ENCODE measurements at places on chromosomes 2 and 18.

DNA sequence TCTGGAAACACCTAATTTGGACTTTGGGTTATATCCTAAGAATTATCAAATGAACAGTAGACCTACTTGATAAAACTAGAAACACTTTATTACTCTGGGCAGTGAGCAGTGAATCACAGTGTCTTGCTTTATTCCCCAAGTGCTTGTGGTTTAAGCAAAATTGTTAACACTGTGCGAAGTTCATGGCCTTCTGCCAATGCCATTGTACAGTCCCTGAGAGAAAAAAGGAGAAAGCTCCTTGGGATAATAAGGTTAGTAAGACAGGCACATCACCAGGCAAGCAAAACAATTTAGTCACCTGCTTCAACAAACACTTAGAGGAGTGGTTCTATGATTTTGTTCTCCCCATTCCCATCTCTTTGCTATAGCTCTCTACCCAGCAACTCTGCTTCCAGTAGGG lies 39.8 kb downstream of the ADCYAP1 start:
- no peak for DNase-seq

DNA sequence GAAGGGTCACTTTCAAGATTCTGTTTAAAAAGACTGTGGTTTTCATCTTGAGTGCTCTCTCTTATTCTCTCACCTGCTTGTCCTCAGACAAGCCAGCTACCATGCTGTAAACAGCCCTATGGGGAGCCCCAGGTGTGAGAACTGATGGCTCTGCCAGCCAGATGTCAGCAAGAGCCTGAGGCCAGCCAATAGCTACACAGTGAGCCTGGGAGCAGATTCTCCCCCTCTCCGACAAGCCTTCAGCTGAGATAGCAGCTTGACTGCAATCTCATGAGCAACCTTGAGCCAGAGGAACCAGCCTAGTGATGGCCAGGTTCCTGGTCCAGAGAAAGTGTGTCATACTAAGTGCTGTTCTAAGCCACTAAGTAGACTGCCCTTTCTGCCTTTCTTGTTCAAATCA lies 272.1 kb downstream of the NAPG start:
- DNase-seq = no peak

- DNase-seq = peak; percentile 45
These were observed 264.6 kb downstream of the RBM43 start for GRCh38 chr2:150997066-150997465.

DNA sequence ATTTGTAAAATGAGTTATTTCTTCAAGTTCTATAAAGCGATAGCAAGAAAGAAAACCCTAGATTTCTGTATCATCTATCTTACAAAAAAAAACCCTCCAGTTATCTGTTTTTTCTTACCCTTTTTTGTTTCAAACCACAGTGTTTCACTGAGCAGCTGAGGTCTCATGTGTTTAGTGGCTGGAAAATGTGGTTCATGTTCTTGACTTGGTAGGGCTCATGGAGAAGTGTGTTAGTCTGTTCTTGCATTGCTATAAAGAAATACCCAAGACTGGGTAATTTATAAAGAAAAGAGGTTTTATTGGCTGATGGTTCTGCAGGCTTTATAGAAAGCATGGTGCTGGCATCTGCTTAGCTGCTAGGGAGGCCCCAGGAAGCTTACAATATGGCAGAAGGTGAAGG lies 147.3 kb upstream of the NABP1 start:
- DNase-seq = no peak

DNA sequence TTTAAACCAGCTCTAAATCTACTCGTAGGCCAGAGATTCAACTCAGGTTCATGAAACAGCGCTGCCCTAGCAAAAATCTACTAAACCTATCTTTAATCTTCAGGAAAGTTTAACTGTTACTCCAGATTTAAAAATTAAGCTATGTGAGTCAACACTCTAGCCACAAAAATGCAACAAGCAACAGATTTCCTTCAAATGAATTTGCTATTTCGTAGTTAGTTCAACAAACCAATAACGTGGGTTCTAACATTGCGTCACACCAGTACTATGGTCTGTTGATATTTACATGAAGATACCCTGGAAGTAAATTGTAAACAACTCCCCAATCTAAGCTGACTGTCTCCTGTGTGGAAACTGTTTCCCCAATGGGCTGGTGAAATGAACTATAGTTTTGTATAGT lies 71.2 kb downstream of the FIGN start:
- peak; percentile 52 for DNase-seq

GRCh38 chr18:41576643-41577042 lies 378.4 kb upstream of the PIK3C3 start:
- DNase-seq = no peak

DNA sequence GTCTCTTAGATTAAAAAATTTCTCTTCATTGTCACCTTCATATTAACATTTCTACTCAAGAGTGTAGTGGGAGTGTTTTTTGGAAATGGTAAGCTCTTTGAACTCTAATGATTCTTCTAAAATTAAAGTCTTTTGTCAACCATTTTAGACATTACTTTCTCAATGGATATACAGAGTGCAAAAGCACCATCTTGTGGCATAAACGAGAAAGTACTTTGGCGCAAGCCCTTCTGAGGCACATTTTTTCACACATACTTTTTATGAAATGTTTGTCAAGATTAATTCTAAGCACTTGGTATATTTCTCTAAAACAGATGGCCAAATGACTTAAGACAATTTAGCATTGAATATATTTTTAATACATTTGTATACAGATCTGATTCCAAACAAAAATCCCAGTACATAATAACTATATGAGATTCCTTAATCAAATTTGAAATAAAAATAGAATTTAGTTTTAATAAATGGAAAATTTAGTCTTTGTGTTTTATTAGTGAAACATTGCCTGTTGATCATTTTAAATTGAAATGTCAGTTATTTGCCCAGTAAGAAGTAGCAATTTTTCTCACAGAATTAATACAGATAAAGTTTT lies 63.3 kb upstream of the GALNT5 start:
- DNase-seq = no peak

- no peak for DNase-seq
These were observed 1849.9 kb upstream of the CELF4 start for GRCh38 chr18:39415471-39415870.

GRCh38 chr18:45073556-45073955 lies 392.9 kb downstream of the SETBP1 start:
- no peak for DNase-seq

- DNase-seq = no peak
These were observed 12.9 kb downstream of the GPR17 start for GRCh38 chr2:127658641-127659407.

DNA sequence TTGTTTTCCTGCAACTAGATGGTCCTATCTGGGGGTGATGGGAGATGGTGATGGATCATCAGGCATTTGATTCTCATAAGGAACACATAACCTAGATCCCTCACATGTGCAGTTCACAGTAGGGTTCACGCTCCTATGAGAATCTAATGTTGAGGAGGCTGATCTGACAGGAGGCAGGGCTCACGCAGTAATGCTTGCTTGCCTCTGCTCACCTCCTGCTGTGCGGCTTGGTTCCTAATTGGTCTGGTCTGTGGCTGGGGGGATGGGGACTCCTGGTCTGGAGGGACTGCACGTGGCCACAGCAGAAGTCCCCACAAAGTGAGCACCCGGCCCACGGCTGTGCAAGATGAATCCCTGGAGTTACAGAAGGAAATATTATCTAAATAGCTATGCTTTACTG lies 11.3 kb downstream of the MC5R start:
- no peak for DNase-seq

GRCh38 chr2:106885971-106886915 lies at the start of gene ST6GAL2:
Gene ST6GAL2, minus strand, starts transcription at chr2:106886167. Its CDS starts 42,190 bp downstream, at chr2:106843977.
- no peak for DNase-seq

DNA sequence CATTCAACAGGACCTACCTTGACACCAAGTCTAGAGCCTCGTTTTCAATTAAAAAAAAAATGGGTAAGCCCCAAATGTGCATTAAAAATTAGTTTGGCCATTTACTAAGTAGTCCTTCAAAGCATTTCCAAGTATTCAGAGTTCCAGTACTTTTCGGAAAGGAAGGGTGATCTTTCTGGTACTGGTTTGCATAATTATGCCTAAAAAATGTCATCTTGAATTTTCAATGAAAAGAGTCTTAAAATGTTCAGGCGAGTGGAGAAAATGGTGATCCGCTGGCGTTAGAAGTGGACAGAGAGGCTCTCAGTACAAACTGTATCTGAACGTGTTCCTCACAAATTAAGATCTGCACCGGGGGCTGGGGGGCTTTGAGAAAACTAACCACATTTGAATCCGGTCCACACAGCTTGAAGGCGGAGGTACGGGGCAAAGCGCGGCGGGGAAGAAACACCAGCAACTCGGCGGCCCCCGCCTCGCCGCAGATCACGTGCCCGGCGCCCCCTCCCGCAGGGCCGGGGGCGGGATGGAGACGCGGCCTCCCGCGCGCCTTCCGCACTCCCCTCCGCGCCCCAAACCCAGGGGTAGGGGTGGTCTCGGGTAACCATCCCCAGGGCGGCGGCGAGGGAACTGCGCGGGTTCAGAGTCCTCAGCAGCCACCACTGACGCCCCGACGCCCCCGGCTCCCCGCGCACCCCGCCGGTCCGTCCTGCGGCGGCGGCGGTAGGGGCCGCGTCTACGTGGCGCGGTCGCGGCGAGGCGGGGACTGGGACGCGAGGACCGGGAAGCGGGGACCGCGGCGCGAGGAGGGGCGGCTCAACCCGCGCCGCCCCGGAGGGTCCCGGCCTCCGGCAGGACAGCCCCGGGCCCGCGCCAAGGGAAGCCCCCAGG lies 564 bp downstream of the LPIN2 start:
- DNase-seq = no peak

GRCh38 chr18:73774811-73775509 lies 372.7 kb downstream of the FBXO15 start:
- no peak for DNase-seq

GRCh38 chr2:202612145-202612544 lies 22.6 kb upstream of the FAM117B start:
- no peak for DNase-seq

DNA sequence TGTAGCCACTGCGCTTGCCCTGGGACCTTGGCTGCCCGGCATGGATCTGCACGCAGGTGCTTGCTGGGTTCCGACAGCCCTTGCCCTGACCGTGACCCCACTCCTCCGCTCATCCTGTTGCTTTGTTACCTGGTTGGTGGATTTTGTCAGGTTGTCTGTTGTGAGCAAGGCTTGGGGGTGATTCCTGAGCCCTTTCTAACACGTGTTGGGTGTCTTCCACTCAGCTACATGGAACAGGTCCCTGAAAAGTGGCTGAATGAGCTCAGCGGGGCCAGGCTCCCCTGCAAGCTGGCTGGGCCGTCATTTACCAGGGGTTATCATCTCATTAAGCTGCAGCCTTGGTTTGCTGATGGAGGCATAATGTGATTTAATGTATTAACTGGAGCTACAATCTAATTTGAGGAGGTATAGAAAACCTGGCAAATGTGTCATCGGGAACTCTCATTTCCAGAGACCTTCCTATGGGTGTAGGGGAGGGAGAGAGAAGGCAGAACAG lies 24.6 kb downstream of the RAMP1 start:
- DNase-seq = no peak

- no peak for DNase-seq
These were observed 1.9 kb upstream of the ODC1 start for GRCh38 chr2:10449838-10450691.

- DNase-seq = no peak
These were observed 73.5 kb downstream of the ZCCHC2 start for GRCh38 chr18:62596145-62597005.

- DNase-seq = peak; percentile 56
These were observed 113.0 kb upstream of the SLC1A4 start for GRCh38 chr2:64876137-64876647.

DNA sequence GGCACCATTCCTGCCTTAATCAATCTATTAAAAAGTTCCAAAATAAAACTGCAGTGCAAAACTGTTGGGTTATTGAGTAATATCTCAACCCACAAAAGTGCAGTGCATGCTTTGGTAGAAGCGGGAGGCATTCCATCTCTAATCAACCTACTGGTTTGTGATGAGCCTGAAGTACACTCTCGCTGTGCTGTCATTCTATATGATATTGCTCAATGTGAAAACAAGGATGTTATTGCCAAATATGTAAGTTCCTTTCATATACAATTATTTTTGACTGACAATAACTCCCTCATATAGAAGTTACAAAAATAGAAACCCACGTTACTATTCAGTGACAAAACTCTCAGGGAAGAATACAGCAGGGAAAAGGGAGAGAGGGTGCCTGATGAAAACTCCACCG lies 43.0 kb downstream of the OSGEPL1 start:
- no peak for DNase-seq

DNA sequence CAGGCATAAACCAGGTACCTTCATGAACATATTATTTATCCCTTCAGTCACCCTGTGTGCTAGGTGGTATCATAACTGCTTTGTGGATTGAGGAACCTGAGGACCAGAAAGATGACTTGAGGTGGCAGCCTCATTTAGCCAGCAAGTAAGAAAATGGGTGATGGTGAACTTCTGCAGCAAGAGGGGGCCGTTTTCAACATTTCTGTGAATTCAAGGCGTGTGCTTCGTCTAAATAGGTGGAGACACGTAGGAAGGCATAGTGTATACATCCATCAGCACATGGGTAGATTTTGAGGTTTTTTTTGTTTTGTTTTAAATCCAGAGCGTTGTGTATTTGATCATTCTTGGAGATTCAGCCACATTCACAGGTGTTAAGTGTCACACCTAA lies 118.7 kb downstream of the SPTBN1 start:
- DNase-seq = no peak

GRCh38 chr18:8329186-8329771 lies 280.0 kb upstream of the RAB12 start:
- DNase-seq = no peak

GRCh38 chr2:41727711-41728110 lies 320.1 kb upstream of the PKDCC start:
- DNase-seq = no peak

GRCh38 chr2:240929364-240930095 lies 23.4 kb downstream of the CROCC2 start:
- DNase-seq = no peak

DNA sequence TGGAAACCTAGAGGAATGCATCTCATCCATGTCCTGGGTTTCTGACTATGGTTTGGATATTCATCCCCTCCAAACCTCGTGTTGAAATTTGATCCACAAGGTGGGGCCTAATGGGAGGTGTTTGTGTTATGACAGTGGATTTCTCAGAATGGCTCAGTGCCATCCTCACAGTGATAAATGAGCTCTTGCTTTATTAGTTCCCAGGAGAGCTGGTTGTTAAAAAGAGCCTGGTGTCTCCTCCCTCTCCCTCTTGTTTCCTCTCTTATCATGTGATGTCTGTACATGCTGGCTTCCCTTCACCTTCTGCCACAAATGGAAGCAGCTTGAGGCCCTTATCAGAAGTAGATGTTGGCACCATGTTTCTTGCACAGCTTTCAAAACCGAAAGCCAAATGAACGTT lies 424.3 kb downstream of the DCC start:
- DNase-seq = no peak

DNA sequence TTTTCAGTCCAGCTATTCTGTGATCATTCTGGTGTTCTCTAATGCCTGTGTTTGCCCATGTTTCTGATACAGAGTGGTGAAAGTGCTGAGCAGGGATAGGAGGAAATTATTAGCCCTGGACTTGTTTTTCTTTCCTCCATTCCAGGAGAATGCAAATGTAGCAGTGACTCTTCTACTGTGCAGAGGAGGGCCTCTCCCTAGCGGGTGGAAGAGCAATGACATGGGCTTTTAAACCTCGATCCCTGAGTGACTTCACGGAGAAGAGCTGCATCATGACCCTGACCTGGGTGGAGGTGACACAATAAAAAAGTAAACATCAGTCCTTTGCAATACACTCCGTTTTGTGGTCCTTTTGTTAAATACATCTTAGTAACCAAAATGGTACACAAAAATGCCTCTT lies 68.0 kb upstream of the NETO1 start:
- DNase-seq = no peak

Measured in fibroblast of skin of left biceps (primary cell).